ENCODE measurements at places on chromosomes 3 and 15. TPM values are rescaled to one million over a fixed set of nuclear protein-coding genes. Genes with fewer than 3 reads are reported as not detected.

ACOX2 gene
- not detected for total RNA-seq

GRAMD2A gene
- total RNA-seq, result not detected

P4HTM gene
- 48.4 TPM for total RNA-seq

DNA sequence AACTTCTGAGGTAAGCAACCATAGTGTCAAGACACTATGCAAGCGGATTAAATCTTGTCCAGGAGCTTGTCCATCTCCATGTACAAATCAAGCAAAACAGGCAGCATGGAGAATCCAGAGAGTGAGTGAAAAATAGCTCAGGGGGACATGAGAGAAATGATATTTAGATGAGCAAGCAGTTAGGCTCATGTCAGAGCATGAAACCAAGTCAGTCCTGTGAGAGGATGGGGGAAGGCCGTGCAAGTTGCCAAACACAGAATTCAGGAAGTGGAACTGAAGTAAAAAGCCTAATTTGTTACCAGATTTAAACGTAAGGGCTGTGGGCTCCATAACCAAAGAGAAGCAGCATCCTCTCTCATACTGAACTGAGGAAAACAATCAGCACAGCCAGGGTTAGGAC lies 995.9 kb downstream of the MCTP2 start:
- no peak for DNase-seq
- H3K27me3 ChIP-seq, result no peaks in the 10 kb centered on the region
- H3K36me3 ChIP-seq, result no peaks in the 10 kb centered on the region
- H3K27ac ChIP-seq, result no peak overlapping the region
- H3K4me1 ChIP-seq, result no peaks in the 10 kb centered on the region

Measured in activated CD4-positive, alpha-beta memory T cell treated with anti-CD3 and anti-CD28 coated beads, Interleukin-2, amount 10 ng/mL, durations not matched to agents 7 days and 5 days (primary cell).